ENCODE measurements at places on chromosomes 2 and 18.
A peak's percentile ranks its signal among the peaks of the same experiment; 100 is the strongest.

DNA sequence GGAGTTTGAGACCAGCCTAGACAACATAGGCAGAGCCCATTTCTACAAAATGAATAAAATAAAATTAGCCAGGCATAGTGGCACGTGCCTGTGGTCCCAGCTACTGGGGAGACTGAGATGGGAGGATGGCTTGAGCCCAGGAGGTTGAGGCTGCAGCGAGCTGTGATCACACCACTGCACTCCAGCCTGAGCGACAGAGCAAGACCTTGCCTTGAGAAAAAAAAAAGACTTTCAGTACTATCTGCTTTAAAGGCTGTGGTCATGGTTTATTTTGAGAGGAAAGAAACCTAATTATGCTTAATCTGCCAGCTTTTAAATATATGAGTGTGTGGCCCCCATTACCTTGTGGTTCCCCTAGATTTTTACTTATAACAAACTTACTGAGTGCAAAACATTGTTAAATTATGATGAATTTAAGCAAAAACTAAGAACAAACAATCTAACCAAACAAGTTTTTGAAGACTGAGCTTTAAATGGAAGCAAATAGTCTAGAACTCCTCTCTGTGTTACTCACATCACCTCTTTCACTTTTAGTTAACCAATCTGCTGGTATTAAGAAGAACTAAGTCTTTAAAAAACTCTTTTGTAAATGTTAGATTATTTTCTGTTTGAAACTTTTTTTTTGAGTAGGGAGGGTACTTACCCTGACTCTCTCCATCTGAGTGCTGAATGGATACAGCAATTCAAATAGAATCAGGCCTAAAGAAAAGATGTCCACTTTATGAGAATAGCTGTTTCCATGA, 65.4 kb downstream of the EIF2AK3 start:
- no peak for DNase-seq

DNA sequence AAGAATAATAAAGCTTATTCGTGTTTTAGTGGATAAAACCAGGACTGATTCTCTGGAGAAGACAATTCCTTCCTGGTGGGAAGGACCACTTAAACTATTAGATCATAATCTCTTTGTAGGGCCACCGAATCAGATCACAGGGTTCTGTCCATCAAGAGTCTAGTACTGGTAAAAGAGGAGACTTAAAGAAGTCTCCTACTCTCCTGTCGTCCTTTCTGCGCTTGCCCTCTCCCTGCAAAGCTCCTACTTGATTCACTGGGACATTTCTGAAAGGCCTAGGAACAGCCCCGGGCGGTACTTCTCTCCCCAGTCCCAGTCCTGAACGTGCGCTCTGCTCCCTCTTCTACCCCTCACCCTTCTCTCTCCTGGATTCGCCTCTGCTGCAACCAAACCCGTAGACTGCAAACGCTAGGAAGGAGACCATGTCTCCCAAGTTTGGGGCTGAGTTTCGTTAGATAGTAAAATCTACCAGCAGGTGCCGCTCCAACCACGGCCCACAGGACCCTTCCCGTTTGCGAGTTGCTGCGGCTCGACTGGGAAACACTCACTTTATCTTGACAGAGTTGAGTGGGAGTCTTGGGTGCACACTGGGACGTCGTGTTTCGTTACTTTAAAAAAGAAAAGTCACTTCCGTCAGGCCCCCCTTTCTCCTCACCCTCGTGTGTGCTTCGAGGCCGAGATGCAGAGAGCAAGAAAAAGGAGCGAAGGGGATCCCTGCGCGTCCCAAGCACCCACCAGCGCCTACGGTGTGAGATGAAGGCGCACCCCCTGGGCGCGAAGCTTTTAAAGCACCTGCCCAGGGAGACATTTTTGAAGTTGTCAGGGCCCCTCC, 923 bp downstream of the FIGLA start:
- peak; percentile 79 for DNase-seq

DNA sequence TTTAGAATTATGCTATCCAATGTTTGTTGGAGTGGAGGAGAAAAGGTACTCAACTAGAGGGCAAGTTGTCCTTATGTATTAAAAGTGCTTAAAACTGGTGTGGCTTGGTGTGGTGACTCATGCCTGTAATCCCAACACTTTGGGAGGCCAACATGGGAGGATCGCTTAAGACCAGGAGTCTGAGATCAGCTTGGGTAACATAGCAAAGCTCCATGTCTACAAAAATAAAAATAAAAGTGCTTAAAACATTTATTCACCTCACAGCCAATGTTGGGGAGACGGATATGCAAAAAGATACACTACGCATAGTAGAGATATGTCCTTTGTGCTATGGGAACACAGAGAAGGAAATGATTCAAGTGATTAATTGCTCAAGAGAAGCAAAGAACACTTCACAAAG, 19.3 kb upstream of the TNFAIP6 start:
- DNase-seq: no peak

DNA sequence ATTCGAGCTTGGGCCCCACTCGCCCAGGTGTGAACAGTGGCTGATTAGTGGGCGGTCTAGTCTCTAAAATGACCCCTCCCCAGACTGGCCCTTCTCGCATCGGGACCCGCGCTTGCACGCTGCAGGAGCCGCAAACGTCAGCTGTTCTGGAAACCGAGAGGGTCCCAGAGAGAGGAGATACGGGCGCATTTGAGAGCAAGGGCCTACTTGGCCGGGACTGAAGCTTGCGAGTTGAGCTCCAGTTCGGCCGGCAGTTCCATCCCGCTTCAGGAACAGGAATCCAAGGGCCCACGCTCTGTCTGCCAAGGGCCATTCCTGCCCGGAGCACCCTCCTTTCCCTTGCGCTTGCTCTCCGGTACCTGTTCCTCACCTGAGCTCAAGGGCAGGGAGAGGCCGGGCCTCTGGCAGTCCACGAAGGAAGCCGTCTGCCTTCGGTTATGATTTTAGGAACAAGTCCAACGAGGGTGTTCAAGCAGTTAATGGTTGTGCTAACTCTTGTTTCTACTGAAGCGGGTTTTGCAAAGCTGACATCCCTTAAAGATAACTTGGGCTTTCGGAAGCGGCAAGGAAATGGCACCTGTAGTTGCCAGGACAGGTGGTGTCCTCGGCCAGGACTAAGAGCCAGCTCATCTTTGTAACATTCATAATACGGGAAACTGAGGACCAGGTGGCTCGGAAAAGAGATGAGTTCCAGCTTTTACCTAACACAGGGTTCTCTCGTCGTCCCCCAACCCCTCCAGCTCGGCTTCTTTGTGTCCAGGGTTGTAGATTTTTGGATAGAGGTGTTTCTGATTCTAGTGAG, 3.9 kb upstream of the DLX1 start:
- no peak for DNase-seq

DNA sequence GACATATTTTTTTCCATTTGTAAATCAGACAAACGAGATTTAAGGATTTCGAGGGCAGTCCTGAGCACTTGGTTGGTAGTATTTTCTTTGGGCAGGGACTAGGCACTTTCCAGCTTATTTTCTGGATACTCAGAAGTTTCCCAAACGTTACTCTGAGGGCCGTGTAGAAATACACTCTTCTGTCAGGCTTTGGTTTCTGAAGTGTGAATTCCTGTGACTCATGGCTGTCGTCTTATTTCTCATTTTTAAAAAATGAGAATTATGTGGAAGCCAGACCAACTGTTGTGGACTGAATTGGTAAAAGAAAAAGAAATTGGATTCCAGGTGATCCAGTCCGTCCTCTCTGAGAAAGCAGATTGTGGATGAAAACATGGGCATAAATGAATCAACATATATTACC, 658.6 kb upstream of the FANCL start:
- no peak for DNase-seq

DNA sequence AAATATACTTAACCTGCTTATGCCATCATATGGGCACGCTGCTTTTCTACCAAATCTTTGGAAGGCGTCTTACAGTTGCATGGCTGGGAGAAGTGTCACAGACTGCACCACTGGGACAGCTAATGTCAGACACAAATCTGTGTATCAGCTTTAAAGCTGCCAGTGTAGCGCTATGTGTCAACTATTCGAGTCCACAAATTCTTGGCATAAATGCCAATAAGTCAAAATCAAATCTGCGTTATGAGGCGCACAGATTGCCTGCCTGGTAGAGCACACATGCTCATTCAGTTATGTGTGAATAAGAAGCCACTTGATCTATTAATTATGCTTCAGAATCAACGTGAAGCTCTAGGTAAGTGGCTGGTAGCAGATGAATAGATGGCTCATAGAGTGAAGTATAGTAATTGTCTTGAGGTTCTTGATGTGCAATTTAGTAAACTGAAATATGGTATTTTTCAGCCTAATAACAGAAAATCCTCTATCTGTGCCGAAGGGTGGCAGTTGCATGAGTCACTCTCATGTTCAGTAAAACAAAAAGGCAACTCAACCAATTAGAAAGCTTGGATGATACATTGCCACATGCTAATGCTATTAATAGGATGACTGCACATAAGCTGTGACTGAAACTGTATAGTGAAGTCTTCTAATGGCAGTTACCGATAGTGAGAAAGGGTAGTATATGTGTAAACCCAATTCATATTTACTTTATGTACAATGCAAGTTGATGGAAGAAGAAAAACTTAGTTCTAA, 52.0 kb downstream of the DCC start:
- DNase-seq: no peak

GRCh38 chr18:45775241-45775676, 50.2 kb upstream of the SIGLEC15 start:
- DNase-seq: peak; percentile 43

Measured in glutamatergic neuron (in vitro differentiated cells).